ENCODE measurements at places on chromosomes 1 and 21.

- no peak overlapping the region for H3K27ac ChIP-seq
- no peaks in the 10 kb centered on the region for H3K27me3 ChIP-seq
- H3K36me3 ChIP-seq, result no peaks in the 10 kb centered on the region
- H3K4me1 ChIP-seq, result no peaks in the 10 kb centered on the region
Measured at GRCh38 chr1:177116941-177117340, 47.6 kb downstream of the ASTN1 start.

- peak; percentile 20 for DNase-seq
- peaks cover 80% of the 10 kb centered on the region for H3K4me1 ChIP-seq
- H3K27ac ChIP-seq, result peak overlapping the region; percentile 95
- peak overlapping the region; percentile 88 for H3K4me3 ChIP-seq
- no peaks in the 10 kb centered on the region for H3K27me3 ChIP-seq
Measured at GRCh38 chr1:231335663-231336602, 1.7 kb downstream of the EXOC8 start.

- no peaks in the 10 kb centered on the region for H3K36me3 ChIP-seq
- H3K4me1 ChIP-seq, result no peaks in the 10 kb centered on the region
- H3K27ac ChIP-seq, result no peak overlapping the region
- no peak overlapping the region for H3K4me3 ChIP-seq
- no peaks in the 10 kb centered on the region for H3K27me3 ChIP-seq
- DNase-seq, result no peak
Measured at GRCh38 chr21:10273196-10273595, 248.2 kb upstream of the TPTE start.

- no peak overlapping the region for H3K4me3 ChIP-seq
- H3K27ac ChIP-seq, result no peak overlapping the region
- H3K36me3 ChIP-seq, result no peaks in the 10 kb centered on the region
- H3K27me3 ChIP-seq, result no peaks in the 10 kb centered on the region
- H3K4me1 ChIP-seq, result no peaks in the 10 kb centered on the region
Measured at GRCh38 chr1:247576514-247576913, 11.6 kb upstream of the OR2G2 start.

DNA sequence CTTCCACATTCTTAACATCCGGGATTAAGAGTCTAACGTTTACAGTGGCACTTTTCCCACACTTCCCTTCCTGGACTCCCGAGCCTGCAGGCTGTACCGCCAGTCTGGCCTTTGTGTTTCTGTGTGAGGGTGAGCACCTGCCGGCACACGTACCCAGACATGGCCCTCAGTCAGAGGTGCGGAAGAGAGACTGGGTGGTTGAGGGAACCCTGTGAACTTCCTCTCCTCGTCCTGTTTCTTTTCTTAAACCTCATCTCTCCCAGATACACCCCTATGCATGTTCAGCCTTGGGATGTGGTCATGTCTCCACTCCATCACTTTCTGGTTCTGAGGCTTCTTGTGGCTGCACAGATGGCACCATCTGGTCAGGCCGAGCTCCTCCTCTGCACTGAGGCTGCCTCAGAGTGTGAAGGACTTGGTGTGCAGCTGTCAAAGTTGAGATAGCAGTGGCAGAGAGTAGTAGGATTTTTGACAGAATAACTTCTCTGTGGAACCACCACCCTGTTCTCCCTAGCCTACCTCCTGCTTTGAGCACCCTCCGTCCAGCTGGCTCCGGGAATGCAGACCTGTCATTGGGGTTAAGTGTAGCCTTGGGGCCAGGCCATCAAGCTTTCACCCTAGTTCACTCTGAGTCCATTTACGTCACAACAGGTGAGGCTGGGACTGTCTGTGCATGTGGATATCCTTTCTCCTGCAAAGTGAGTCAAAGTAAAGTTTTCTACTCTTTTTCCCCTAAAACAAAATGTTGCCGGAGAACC is 31.4 kb downstream of the VASH2 start:
- H3K27ac ChIP-seq, result peak overlapping the region; percentile 73
- H3K27me3 ChIP-seq, result no peaks in the 10 kb centered on the region
- DNase-seq, result peak; percentile 58
- peaks cover 24% of the 10 kb centered on the region for H3K4me1 ChIP-seq
- H3K4me3 ChIP-seq, result no peak overlapping the region

- no peak overlapping the region for H3K4me3 ChIP-seq
- no peaks in the 10 kb centered on the region for H3K4me1 ChIP-seq
- H3K27ac ChIP-seq, result no peak overlapping the region
- peaks cover 31% of the 10 kb centered on the region for H3K36me3 ChIP-seq
- DNase-seq, result no peak
Measured at GRCh38 chr1:222704260-222704659, 8.0 kb downstream of the AIDA start.

DNA sequence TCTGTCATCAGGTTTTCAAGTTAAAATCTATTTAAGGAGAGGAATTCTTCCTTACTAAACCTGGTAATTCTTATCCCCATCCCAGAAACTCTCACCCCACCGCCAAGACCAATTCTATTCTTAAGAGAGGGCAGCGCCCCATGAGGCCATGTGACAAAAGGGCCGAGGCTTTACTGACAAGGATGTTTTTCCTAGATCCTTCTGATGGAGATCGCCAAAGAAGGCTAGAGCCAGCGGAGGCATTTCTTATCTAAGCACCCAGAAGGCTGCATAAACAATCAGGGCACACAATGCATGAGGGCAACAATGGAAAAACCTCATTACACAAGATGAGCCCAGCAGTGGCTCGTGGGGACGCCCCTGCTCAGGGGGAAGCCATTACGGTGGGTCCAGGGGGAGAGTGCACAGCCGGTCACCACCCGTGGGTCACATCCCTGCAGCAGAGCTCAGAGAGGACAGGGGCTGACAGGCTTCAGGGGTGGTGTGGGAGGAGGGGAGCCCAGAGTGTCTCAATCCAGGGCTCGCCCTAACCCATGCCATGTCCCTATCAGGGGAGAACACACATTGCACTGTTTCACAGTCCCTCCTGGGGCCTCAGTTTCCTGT is 88.7 kb downstream of the ITPKB start:
- no peak overlapping the region for H3K4me3 ChIP-seq
- H3K36me3 ChIP-seq, result peaks cover 29% of the 10 kb centered on the region
- H3K27ac ChIP-seq, result no peak overlapping the region
- H3K4me1 ChIP-seq, result peaks cover 13% of the 10 kb centered on the region
- no peaks in the 10 kb centered on the region for H3K27me3 ChIP-seq

DNA sequence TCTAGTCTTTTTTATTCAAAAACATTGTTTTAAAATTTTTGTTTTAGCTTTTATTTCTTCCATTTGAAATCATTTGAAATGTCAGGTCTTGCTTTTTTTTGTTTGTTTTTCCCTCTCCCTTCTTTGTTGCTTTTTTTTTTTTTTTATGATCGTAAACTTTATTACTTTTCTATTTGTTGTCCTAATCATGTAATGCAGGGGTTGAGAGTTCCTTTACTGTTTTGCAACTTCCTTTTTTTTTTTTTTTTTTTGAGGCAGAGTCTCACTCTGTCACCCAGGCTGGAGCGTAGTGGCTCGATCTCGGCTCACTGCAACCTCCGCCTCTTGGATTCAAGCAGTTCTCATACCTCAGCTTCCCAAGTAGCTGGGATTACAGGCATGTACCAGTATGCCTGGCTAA is 24.8 kb downstream of the IVNS1ABP start:
- no peak for DNase-seq
- no peaks in the 10 kb centered on the region for H3K4me1 ChIP-seq
- peaks cover 33% of the 10 kb centered on the region for H3K36me3 ChIP-seq
- H3K4me3 ChIP-seq, result no peak overlapping the region
- no peaks in the 10 kb centered on the region for H3K27me3 ChIP-seq

GRCh38 chr1:84825161-84825560 is 67.8 kb downstream of the LPAR3 start:
- H3K36me3 ChIP-seq, result no peaks in the 10 kb centered on the region
- no peak overlapping the region for H3K27ac ChIP-seq
- no peak for DNase-seq
- H3K27me3 ChIP-seq, result no peaks in the 10 kb centered on the region
- H3K4me3 ChIP-seq, result no peak overlapping the region

All from stomach (tissue), 19 donors.